ENCODE measurements at places on chromosomes 1 and 21.

DNA sequence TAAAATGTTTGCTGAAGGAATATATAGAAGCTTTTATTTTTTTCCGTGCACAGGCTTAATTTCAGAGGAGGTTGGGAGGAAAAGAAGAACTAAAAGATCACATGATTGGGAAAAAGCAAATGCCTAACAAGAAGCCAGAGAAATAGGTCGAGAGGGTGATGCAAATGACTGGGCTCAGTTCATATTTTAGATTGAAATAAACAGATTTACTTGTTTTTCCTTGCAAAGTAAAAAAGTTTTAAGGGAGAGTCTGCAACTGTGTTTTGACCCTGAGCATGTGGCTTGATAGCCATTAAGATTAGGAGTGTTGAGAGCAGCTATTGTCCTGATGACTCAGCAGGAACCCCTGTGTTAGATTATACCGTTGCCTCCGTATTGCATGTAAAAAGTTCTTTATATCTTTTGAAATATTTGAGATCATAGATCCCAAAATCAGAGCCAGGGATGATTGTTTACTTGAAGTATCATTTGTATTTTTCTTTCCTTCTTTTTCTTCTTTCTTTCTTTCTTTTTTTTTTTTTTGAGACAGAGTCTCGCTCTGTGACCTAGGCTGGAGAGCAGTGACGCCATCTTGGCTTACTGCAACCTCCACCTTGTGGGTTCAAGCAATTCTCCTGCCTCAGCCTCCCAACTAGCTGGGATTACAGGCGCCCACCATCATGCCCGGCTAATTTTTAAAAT is 20.2 kb downstream of the CLIC4 start:
- DNase-seq = no peak

GRCh38 chr1:184197831-184198230 is 146.3 kb downstream of the TSEN15 start:
- DNase-seq = no peak

- DNase-seq = no peak
These were observed 12.7 kb downstream of the CD34 start for GRCh38 chr1:207898260-207898659.

- DNase-seq = no peak
These were observed 804.6 kb upstream of the ADGRL4 start for GRCh38 chr1:79811173-79811572.

DNA sequence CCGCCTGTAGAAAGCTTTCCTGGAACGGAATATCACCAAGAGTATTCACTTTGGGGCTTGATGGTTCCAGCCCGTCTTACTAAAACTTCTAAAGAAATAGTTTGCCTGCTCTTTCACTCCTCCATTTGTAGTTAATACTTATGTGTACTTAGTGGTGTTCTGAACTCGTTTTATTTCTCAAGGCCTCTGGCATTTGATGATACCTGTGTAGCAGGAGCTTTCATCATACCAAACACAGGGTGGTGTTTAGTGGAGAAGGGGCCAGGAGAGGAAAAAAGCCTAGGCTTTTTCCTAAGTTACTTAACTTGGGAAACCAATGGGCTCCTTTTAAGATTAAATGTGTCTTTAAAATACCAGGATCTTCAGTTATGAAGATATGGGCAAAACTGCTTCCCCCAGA is 74.3 kb downstream of the RPS6KA1 start:
- DNase-seq = no peak

DNA sequence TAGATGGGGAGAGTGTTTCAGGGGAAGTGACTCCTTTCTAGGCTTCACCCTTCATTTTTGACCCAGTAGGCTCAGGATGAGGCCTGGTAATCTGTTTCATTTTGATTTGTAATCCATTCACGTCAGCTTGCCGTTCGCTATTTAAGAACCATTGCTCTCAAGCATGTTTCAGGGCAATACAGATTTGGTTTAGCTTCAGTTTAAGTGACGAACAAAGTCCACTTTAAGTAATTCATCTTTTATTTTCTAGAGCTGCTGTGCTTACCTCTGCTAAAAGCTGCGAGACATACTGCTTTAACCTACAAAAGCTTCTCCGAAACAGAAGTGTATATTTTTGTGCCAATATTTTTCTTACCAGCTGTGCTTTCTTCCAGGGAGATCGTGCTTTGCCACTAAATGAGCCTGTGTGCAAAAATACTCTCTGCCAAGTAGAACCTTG is 8.9 kb upstream of the FMO3 start:
- no peak for DNase-seq

DNA sequence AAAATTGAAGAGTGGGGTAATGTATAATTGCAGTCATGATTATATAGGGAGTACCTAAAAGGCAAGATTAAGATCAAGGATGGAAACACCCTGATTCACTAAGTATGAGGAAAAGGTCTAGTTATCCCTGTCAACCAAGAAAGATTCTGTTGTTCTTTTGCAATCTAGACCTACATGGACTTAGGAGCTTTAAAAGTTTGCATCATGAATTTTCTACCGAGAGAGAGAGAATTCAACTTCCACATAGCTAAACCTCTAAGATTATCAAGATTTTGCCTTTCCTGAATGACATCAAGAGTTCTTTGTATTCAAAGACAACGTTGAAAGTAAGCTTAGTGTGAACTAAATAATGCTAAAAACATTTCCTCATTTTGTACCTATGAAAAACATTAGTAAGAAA is 78.8 kb upstream of the RBM34 start:
- DNase-seq = no peak

GRCh38 chr1:110463725-110464124 is 12.8 kb downstream of the PROK1 start:
- DNase-seq = no peak

DNA sequence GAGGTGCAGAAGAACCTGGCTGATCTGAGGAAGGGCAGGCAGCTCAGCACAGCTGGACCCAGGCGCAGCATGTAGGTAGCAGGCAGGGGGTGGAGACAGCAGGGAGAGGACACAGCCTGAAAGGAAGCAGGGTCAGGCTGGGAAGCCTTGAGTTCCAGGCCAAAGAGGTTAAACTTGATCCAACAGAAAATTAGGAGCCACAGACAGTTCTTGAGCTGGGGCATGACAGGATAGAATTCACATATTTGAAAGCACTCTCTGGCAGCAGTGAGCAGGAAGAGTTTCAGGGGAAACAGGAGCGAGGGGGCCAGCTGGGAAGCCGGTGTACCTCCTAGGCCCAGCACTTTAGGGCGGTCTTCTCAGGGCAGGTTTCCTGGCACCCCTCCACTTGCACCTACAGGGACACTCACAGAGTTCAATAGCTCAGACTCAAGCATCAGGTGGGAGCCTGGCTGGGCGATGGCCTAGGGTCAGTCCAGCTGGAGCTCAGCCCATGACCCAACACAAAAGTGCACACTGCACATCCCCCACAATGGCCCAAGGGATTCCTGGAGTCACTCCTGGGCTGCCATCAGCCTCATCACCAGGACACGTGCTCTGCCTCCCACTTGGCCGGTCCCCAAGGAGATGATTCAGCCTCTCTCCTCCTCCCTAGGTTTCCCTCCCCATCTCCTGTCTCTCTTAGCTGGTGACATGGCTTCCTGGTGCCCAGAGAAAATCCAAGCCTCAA is 22.7 kb downstream of the MATN1 start:
- DNase-seq = no peak

DNA sequence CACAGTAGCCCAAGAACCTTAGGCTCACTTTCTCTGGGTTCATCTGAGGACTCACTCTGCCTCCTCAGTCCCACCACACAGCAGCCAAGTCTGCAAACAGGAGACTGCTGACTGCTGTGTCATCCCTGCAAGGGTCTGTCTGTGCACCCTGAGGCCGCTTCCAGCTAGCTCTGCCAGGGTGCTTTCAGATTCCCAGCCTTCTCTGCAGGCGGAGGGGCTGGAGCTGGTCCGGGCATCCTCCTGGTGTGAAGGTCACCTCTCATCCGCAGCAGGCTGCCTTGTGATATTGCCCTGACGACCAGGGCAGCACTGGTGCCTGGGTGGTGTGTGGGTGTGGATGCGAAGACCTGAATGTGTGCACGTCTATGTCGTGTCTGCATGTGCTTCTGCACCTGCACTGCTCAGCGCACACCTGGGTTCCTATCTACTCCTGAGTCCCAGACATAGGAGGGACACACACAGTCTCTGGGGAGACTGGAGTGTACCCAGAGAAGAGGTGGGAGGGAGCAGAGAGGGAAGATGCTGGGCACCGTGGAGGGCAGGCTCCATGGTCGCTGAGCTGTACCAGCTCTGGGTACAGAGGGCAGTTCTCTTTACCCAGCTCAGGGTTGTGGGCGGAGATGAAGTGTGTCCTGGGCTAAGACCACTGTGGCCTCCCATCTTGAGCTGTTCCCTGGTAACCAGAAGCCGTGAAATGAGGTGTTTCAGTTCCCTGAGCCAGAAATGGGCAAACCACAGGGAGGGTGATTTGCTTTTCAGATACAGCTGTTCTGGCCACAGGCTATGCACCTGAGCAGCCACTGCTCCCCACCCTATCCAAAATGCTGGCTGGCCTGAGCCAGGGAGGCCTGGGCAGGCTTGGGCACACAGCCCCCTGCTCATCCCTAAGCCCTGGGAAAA is 160.9 kb upstream of the CSF3R start:
- no peak for DNase-seq

DNA sequence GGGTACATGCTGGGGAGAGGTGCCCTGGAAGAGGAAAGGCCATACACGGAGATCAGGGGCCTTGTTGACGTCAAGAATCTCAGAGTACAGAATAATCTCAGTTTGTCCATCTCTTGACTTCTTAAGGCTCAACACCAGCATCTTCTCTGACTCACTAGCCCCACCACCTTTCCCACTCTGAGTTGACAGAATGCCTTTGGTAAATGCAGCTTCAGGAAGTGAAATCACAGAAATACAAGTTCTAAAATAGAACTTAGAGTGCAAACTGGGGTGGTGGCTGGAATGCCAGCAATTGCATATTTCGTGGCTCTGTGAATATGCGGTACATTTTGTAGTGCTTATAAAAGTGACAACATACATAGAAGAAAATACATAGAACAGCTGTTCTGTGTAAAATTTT is 1.6 kb downstream of the COG2 start:
- DNase-seq = no peak

- no peak for DNase-seq
These were observed 56.4 kb downstream of the KIRREL1 start for GRCh38 chr1:158049853-158050252.

- no peak for DNase-seq
These were observed 224.5 kb upstream of the NFIA start for GRCh38 chr1:60857851-60858250.

- no peak for DNase-seq
These were observed 32.0 kb upstream of the CD2 start for GRCh38 chr1:116722016-116722838.

GRCh38 chr1:150627826-150628410 is 1.5 kb downstream of the ENSA start:
- no peak for DNase-seq

- no peak for DNase-seq
These were observed 24.7 kb upstream of the LAMC2 start for GRCh38 chr1:183161391-183161790.

GRCh38 chr21:29697555-29698193 is 242.1 kb downstream of the GRIK1 start:
- no peak for DNase-seq

DNA sequence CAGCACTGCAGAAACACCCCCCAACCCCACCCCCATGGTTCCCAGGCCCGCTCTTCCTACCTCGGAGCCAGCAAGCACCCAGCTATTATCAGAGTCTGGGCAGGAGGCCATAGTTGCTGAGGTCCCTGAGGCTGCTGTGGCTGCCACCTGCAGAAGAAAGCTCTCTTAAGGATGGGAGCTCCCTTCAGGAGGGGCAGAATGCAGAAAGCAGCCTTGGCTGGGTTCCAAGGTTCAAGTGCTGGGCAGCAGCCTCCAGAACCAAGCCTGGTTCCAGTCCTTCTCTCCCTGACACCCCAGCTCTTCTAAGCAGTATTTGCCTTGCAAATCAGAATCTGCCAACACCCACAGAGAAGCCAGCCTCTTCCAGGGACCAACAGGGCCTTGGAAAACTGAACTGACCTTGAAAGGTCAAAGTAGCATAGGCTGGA is 2.3 kb downstream of the PBXIP1 start:
- DNase-seq = no peak

DNA sequence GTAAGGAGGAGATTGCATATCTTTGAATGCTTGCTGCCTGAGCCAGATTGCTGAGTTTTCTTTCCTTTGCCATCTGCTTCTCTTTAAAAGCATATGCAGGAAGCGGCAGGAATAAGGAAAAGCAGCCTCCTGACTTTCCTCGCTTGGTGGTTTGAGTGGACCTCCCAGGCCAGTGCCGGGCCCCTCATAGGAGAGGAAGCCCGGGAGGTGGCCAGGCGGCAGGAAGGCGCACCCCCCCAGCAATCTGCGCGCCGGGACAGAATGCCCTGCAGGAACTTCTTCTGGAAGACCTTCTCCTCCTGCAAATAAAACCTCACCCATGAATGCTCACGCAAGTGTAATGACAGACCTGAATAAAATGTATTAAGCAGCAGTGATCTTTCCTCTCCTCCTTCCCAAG is 1.5 kb downstream of the CORT start:
- DNase-seq = no peak

GRCh38 chr1:26358411-26359384 is 4.8 kb upstream of the CRYBG2 start:
- no peak for DNase-seq

DNA sequence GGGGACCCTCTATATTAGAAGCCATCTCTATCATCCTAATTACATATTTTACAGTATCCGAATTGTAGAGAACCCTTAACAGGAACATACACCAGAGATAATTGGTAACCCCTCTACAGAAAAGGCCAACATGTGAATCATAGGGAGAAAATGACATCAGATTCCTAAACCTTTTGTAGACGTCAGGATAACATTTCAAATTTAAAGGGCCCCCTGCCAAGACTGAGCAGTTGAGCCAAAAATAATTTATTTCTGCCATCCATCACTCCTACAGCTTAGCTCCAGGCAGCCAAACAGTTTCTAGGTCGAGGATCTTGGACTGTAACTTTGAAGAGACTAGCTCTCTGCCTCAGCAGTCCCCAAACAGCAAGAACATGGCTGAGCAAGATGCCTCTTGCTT is 21.2 kb downstream of the ZNF697 start:
- no peak for DNase-seq

- DNase-seq = no peak
These were observed 31.1 kb downstream of the LHX8 start for GRCh38 chr1:75165264-75165663.

- DNase-seq = no peak
These were observed 25.5 kb upstream of the GJA5 start for GRCh38 chr1:147785794-147786506.

GRCh38 chr1:208652296-208653160 is 408.3 kb upstream of the PLXNA2 start:
- no peak for DNase-seq

GRCh38 chr1:56799605-56800400 is 19.4 kb downstream of the FYB2 start:
- no peak for DNase-seq

DNA sequence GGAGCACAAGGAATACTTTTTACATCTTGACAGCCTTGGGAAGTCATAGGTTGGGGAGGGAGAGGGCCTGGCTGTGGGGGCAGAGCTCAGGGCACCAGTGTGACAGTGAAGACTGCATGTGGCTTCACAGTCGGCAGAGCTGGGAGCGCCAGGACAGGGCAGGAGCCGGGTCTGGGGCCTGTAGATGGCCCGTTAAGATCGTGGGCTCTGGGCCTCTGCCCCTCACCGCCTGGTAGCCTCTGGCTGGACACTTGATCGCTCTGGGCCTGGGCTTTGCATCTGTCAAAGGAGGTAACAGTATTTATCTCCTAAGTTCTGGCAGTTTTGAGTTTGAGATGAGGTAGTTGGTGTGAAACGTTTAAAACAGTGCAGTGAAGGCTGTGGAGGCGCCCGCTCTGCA is 4.8 kb downstream of the SLX9 start:
- DNase-seq = no peak

- DNase-seq = no peak
These were observed 8.6 kb downstream of the ZNF496 start for GRCh38 chr1:247322849-247323586.

All from coronary artery (tissue), 2 donors.